ENCODE measurements at places on chromosomes 5 and 9.

DNA sequence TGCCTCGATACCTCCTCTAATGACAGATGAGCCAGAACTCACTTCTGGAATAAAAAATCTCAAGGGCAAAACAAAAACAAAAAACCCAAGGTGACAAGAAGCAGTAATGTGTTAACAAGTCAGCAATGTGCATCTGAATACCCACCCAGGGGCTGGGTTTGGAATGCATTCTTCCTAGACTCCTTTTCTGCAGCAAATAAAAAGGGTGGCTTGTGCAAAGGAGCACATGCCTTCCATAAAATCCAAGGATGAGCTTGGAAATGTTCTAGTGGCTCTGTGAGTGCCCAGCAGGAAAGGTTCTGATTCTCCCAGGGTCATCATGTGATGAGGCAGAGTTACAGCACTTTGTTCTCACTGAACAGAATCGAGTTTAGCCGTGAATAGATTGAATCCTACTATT, 599.9 kb downstream of the RAB3C start:
- no peak for DNase-seq

GRCh38 chr5:132526290-132526973, 16.9 kb downstream of the IL5 start:
- DNase-seq, result peak; percentile 3

DNA sequence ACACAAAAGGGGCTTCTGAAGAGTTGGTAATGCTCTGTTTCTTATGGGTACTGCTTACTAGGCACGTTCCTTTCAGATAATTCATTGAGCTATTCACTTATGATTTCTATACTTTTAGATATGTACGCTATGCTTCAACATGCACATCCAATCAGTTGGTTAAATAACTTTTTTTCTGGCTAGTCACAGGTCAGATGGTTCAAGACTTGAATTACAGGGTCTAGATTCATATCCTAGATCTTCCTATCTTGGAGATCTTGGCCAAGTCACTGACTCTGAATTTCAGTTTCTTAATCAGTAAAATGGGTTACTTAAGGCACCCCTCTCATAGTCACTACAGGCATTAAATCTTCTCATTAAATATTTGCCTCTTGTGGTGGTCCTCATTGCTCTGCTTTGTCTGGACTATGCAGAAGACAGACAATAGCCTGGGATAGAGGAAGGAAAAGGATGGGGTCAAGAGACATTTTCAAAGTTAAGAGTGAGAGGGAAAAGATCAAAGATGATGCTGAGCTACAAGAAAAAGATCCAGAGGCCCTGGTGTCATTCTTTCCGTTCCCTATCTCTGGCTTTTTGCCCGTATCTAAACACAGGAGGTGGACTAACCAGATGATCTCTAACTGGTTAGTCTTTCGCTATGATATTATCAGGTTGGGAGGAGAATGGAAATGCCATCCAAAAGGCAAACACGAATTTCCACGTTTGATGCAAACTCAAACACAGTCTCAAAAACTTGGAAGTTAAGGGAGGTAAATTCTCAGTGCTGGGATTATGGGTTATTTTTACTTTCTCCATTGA, 1.8 kb upstream of the CCDC180 start:
- no peak for DNase-seq

DNA sequence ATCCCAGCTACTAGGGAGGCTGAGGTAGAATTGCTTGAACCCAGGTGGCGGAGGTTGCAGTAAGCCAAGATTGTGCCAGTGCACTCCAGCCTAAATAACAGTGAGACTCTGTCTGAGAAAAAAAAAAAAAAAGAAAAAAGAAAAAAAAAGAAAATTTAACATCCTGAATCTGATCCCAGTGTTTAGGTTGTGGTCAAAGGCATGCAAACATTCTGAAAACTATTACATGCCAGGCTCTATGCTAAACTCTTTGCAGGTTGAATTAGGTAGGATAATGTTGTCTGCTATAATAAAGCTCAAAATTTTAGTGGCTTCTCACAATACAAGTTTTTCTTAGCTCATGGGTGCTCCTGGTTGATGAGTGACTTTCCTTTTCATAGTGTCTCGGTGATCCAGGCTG, 367.4 kb downstream of the PSAT1 start:
- DNase-seq, result no peak

GRCh38 chr5:132215329-132215728, 12.3 kb downstream of the P4HA2 start:
- no peak for DNase-seq

GRCh38 chr9:122364783-122365150, 6.1 kb upstream of the PTGS1 start:
- DNase-seq, result no peak

DNA sequence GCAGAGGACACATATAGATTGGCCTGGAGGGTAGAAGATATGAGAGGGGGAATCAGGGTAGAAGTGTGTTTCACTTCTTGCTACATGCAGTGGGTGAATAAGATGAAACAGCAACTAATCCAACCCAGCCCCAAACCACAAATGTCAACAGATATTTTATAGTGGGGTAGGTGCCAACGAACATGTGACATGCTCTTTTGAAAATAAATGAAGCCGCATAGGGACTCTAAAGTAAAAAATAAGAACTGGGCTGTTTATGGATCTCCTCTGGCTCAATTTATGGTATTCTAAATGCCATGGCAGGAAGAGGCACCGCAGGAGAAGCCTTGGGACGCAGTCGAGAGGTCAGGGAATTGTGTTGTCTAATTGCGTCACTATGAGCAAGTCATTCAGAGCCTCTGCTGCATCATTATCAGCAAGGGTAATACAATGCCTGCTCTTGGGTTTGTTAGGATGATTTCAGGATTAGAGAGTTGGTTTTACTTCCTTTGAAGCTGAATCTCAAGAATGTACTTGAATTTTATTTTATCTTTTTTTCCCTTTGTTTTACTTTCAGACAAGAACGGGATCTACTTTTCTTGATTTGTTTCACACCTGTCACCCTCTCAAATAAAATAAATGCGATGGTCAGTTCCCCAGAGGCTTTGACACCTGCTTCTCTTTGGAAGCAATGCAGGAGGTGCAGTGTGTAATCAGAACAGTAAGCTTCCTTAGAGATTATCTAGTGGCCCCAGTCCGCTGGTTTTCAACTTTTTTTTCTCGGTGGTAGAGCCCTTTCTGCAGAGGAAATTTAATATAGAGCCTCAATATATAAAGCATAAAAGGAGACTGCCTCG, 375.6 kb upstream of the CLINT1 start:
- DNase-seq, result no peak

- no peak for DNase-seq
These were observed 24.3 kb downstream of the FBXO10 start for GRCh38 chr9:37551888-37552287.

DNA sequence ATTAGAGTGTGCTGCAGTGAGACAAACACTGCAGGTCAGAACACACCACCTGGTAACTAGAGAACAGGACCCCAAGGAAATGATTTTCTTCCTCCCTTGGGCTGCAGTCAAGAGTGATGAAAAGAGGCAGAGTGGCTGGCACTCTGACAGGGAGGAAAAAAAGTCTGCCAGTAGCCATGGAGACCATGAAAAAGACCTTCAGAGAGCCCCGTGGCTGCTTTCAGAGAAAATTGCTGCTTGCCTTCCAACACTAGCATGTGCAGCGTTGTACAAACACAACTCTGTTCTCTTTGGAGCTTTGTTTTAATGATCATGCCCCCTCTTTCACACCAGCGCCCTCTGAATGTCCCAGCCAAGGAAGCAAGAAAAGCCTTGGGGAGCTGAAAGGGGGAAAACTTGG, 68.8 kb downstream of the ANKRD55 start:
- no peak for DNase-seq

DNA sequence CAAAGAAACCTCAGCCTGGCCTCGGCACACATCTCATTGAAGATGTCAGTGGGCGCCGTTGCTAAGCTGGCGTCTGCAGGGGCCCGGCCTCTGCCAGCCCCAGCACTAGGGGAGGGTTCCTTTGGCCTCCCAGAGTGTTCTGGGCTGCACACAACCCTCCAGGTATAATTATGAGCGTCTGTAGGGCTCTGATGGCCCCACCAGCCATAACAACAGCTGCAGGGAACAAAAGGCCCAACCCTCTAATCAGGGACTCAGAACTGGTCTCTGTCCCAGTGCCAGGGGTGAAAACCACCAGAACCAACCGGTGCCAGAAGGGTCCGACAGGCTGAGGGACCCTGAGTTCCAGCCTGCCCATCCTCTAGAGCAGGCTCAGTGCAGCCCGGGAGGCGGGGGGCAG, 39.5 kb upstream of the SLC12A7 start:
- no peak for DNase-seq

GRCh38 chr5:114166081-114166480, 195.8 kb upstream of the KCNN2 start:
- no peak for DNase-seq

DNA sequence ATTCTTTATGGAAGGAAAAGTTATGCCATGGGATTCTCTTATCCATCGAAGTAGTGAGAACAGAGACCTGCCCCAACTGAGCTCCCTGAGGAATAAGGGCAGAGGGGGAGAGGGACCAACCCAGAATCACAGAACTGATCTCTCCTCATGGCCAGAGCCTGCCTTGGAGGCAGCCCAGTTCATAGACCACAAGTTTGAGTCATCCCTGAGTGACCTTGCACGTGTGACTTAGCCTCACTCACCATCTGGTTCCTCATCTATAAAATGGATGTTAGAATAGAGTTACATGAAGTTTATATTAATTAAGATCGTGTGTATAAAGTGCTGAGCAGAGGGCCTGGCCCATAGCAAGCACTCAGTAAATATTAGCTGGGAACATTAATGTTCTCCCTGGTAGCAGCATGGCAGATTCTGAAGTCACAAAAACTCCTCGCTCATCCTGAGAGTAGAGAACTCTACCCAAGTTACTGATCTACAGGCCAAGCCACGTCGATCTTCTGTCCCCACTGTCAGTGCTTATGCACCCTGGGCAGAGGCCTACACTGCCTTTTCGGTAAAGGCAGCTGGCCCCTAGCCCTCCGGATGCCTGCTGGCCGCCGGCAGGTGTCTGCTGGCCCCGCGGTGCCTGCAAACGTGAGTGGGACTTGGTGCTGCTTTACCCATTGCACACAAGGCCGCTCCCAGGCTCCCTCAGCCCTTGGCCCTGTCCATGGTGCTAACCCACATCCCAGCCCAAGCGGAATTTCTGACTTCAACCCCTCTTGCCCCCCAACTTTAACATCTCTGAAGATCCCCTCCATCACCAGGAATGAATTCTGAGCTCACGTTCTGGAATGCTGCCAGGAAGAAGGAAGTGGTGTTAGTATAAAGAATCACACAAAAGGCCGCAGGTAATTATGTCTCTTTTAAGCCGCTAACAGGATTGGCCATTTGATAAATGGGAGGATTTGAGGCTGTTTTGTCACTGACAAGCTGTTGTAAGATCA, 61.1 kb upstream of the ARAP3 start:
- DNase-seq, result no peak

- DNase-seq, result no peak
These were observed 454.3 kb downstream of the KDM4C start for GRCh38 chr9:7212101-7212500.

DNA sequence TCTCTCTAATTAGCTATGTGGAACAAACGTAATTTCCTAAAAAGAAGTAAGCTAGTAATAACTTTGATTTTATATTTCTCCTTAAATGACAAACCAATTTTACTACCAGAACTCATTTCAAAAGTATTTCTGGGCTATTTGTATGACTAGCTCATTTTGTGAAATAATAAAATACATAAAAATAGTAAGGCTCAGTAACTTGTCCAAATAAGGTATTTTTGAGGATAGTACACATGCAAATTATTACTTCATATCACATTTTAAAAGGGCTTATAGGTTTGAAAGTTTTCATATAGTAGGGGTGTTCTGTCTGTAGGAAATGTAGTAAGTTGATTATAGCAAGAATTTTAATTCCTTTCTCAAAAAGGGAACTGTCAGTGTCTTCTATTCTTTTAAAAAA, 26.5 kb downstream of the C9orf85 start:
- DNase-seq, result no peak

GRCh38 chr5:55306641-55307382, 682 bp downstream of the DHX29 start:
- DNase-seq, result no peak

DNA sequence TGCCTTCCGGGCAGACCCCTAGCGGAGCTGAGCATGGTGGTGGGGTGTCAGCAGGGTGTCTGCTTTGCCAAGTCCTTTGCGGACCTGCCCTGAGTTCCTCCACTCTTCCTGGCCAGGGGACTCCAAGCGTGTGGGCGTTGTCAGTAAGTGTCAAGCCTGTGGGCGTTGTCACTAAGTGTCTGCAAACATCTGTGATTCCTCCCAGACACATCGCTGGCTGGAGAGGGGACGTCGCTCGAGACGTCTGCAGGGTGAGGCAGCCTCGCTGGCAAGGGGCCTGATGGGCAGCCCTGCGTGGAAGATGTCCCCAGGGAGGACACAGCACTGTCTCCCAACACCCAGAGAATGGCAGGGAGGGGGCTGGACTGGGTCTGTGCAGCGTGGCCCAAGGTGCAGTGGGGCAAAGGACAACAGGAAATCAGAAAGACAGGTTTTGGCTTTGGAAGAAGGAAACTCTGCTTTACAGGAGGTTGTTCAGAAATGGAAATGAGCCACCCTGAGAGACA, 28.8 kb downstream of the ADAMTSL2 start:
- DNase-seq, result no peak

GRCh38 chr9:122302237-122303093, 37.8 kb downstream of the MRRF start:
- DNase-seq, result no peak

GRCh38 chr9:121300283-121301119, 32.5 kb downstream of the GSN start:
- no peak for DNase-seq

GRCh38 chr5:14101922-14102321, 41.2 kb upstream of the TRIO start:
- no peak for DNase-seq

DNA sequence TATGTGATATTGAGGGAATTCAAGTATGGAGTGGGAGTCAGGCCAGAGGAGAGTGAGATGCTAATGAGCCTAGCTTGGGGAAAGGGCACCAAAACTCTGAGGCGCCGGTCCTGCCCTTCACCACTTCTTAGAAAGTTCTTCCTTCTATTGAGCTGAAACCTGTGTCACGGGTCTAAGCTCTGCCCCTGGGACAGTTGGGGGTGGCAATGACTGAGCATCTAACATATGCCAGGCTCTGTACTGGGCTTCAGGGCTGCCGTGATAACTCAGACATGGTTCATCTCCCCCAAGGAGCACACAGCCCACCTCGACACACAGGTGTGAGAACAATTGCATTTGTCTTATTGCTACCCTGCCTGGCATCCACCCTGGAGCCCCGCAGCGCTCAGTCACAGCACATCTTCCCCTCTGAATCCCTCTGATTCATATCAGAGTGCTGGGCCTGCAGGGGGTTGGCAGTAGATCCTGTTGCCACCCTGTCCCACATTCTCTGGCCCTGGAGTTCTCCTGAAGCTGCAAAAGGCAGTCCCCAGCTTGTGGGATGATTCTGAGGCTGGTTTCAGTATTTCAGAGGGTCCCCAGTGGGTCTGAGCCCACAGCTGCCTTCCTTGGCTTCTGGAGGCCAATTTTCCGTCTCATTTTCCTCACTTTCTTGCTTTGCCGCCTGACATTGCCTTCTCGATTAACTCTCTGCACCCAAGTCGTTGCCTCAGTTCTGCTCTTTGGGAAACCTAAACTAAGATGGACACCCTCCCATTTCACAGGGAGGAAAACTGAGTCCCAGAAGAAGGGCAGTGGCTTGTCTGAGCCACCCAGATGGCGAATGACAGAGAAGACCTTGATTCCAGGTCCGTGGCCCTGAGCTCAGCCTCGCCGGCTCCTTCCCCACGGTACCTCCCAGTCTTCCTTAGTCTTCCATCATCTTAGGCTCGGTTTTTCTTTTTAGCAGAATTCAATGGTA, 42.5 kb downstream of the ALG2 start:
- no peak for DNase-seq

GRCh38 chr9:93730648-93731047, 154.3 kb downstream of the PHF2 start:
- DNase-seq, result no peak
